ENCODE measurements at places on chromosomes 13 and 19.

- no peak for DNase-seq
Measured at GRCh38 chr19:51207747-51208146, 17.1 kb upstream of the CD33 start.

- DNase-seq, result peak; percentile 97
Measured at GRCh38 chr19:1478934-1479707, at the start of gene C19orf25. TSS of gene C19orf25 (minus strand) at chr19:1479215. CDS start at chr19:1478903, 312 bp downstream.

GRCh38 chr19:5448374-5448773 lies 6.8 kb upstream of the ZNRF4 start:
- no peak for DNase-seq

GRCh38 chr13:50235604-50236342 lies 220.5 kb downstream of the KCNRG start:
- DNase-seq, result no peak

GRCh38 chr13:48334534-48335127 lies 31.1 kb downstream of the RB1 start:
- DNase-seq, result peak; percentile 63

- DNase-seq, result peak; percentile 78
Measured at GRCh38 chr13:61954092-61954491, 538.4 kb upstream of the PCDH20 start.

DNA sequence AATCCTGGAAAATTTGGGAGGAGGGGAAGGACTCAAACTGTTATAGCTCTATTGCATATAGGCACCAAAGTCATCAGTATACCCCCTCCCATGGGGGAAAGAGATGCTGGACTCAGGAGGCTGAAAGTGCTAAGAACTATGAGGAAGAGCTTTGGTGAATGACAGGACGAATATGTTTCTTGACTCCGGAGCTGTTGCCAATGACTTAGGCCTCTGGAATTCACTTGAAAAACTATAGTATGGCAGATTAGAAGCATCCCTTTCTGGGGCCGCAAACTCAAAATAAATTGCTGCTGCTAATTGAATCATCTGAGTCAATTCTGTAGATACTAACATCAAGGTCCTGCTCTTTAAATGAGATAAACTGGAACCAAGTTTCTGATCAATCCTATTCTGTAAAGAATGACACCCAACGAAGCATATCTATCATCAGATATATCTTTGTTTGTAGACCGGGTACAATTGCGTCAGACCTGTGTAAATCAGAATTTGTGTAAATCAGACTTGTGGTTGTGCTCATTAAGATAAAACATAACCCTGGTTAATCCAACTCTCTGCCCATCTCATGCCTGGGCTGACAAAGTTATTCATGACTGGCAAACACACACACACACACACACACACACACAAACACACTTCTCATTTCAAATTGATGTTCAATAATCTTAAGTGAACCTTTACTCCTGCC lies 1793.8 kb upstream of the PCDH20 start:
- DNase-seq, result no peak

- no peak for DNase-seq
Measured at GRCh38 chr19:14565298-14565679, 6.6 kb downstream of the NDUFB7 start.
